ENCODE measurements at places on chromosomes 7 and 10.

GRCh38 chr7:90119178-90119971 lies 34.9 kb upstream of the STEAP1 start:
- DNase-seq, result peak; percentile 64

DNA sequence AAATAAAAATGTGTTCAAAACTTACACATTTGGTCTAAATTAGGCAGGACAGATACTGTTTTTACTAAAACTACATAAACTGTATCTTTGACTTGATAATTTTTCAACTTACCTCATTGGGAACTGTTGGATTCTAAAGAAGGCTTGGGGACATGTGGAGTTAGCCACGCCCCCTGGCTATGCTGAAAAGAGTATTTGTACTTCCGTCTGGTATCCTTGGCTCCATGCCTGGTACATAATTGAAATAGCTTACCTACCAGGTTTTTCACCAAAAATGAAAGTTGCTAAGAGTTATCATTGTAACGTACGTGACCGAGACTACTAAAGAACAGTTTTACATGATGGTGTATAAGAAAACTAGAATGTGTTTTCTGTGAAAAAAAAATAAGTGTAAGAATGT lies 604.8 kb upstream of the IGFBP3 start:
- no peak for DNase-seq

GRCh38 chr10:104819731-104820130 lies 178.6 kb downstream of the SORCS3 start:
- peak; percentile 1 for DNase-seq

GRCh38 chr10:53664282-53665019 lies 891.9 kb upstream of the MBL2 start:
- peak; percentile 22 for DNase-seq

- no peak for DNase-seq
Observed at GRCh38 chr10:85602306-85602705, 764.3 kb downstream of the GRID1 start.

DNA sequence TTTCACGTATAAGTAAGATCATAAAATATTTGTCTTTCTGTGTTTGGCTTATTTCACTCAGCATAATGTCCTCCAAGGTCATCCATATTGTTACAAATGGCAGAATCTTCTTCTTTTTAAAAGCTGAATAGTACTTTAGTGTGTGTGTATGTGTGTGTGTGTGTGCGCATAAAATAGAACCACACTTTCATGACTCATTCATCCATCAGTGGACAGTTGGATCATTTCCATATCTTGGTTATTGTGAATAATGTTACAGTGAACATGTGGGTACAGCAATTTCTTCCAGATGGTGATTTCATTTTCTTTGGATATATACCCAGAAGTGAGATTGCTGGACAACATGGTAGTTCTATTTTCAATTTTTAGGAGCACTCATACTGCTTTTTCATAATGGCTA lies 622.4 kb downstream of the NRG3 start:
- no peak for DNase-seq

All from MG63 (cell line).